ENCODE measurements at places on chromosomes 5 and 9.

- DNase-seq, result no peak
These were observed 372.8 kb downstream of the KIAA0825 start for GRCh38 chr5:94245608-94246007.

DNA sequence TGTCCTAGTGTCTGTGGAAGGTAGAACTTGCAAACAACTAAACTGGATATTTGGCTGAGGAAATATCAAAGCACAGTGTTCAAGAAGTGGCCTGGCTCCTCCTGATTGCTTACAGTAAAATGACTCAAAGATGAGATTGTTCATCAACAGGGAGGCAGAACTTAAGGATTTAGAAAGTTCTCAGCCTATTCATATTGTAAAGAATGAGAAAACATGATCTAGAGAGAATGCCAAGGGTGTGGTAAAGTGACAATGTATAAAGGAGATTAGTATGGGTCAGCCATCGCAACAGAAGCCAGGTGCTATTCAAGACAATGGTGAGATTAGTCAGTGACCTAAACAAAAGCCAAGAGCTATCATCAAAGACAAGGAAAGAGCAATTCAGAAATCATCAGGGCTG, 372.3 kb downstream of the SPOCK1 start:
- DNase-seq, result no peak

DNA sequence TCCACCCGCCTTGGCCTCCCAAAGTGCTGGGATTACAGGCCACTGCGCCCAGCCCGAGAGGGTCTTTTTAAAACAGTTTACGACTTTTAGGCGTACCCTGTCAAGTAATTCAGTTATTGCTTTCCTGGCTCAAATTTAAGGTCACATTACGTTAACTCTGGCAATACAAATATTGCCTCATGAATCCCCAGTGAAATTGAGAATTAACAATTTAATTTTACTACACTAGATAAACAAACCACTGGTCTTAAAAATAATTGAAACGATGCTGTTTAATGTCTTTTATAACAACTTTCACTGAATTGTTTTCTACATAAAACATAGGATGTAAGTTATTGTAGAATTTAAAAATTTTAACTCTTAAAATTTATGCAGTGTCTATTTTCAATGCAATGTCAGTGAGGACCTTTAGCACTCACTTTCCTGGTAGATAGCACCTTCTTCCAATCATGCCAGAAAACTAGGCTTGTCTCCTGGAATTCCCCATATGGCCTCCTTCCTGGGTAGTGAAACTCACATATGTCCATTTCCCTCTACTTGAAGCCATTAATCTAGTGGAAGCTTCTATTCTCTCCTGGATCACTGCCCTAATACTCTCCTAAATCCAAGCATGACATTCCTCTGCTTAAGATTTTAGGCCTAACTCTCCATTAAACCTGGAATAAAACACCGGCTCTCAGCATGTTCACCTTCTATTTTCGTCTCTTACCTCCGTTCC, 13.5 kb downstream of the BASP1 start:
- DNase-seq, result no peak

GRCh38 chr9:113296796-113297558, 6.2 kb downstream of the RNF183 start:
- DNase-seq, result no peak

DNA sequence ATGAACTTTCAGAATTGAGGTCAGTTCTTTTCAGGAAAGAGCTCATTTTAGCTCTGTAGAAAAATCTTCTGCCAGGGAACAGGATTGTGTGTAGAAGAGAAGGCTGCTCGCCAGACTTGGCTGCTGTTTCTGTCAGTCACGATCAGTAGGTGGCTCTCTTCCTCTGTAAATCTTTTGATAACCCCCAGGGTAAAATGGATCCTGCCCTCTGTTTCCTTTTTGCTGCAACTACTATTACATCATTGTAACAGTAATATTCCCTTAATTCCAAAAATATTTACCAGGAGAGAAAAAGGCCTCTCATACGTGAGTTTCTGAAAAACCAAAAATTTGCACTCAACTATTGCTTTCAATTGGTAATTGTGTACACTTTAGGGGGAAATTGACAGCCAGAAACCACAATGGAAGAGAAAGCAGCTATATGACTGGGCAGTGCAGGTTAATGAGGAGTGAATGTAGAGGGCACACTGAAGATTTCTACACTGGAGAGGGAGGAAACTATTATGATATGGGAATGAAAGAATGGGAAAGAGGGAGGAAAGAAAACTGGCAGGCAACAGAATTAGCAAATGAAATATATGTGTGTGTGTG, 12.3 kb downstream of the IFNA21 start:
- no peak for DNase-seq

- DNase-seq, result no peak
These were observed 355.4 kb upstream of the SLC24A2 start for GRCh38 chr9:20144197-20144596.

GRCh38 chr5:107969847-107970246, 299.1 kb upstream of the EFNA5 start:
- DNase-seq, result no peak

DNA sequence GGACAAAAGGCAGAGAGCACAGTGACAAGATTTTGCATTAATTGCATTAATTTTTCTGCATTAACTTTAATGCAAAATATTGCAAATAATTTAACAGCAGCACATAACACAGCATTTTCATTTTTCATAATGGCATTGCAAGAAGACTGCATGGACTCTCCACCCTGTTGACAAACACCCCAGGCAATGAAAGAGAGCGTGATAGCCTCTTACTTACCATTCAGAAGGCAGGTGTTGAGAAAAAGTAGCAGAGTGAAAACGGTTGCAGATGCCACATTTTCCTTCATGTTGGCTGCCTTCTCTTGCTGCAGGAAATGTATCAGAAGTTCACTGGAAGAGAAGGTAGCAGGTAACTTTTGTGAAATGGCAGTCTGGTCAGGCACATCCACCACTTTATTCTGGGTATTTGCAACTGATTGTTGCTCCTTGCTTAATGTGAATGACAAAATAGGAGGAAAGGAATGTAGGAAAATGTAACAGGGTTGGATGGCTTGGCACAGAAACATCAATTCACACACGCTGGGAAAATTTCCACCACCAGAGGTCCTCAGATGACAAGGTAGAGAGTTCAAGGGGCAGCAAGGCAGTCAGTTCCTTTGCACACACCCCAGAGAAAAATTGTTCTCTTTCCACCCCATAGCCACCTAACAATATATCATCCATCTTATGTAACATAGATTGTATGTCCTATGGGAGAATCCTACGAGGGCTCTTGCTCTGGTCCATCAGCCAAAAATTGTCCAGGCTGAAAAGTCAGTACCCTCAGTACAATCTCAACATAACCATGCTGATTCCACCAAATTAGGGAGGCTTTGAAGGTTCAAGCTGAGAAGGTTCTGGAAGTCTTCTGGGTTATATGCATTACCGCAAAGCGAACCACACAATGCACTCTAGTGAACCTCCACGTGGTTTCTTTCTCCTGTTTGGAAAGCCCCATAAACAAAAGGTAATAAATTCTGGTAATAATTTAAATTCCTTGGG, 41.9 kb upstream of the AGXT2 start:
- DNase-seq, result no peak

- DNase-seq, result no peak
These were observed 175.7 kb downstream of the FBN2 start for GRCh38 chr5:128362370-128362769.

DNA sequence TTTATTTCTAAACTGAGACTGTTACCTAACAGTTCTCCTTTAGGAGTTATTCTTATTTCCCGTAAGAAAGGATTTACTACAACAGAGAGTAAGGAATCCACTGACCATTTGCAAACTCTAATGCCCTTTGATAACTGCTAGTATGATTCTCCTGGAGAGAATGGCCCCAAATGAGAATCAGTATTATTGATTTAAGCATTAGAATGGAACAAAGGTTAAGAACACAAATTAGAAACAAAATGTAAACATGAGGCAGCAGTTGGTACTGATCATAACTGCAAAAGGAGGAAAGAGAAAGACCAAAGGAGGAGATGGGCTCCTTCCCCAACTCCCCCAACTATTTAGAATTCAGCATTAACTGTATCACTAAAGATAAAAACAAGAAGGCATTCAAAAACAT, 30.7 kb downstream of the PSIP1 start:
- DNase-seq, result no peak

GRCh38 chr5:142831009-142831383, 60.8 kb downstream of the ARHGAP26 start:
- DNase-seq, result no peak

GRCh38 chr9:2838371-2839000, 5.4 kb downstream of the PUM3 start:
- no peak for DNase-seq

DNA sequence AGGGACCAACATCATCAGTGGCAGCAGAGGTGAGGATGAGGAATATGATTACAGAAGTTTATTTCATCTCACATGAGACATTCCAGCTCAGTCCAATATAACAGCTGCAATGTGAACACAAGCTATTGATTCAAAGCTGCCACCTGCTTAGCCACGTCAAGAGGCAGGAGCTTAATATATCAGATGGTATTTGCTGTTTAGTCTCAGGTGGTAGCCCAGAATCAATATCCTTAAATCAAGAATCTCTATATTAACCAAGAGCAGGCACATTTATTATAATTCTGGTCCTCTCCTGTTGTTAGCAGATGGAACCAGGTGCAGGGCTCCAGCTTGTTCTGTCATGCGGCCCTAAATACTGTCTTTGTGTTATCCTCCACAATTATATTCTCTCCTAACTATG, 431.6 kb downstream of the ICE1 start:
- no peak for DNase-seq

- no peak for DNase-seq
These were observed 1.2 kb upstream of the DMRT1 start for GRCh38 chr9:840343-840742.

- no peak for DNase-seq
These were observed 31.9 kb upstream of the TBC1D2 start for GRCh38 chr9:98287384-98287783.

- DNase-seq, result no peak
These were observed 28.0 kb upstream of the MAP1B start for GRCh38 chr5:72079288-72079687.

- DNase-seq, result no peak
These were observed 218.4 kb downstream of the PCSK1 start for GRCh38 chr5:96214442-96215197.

DNA sequence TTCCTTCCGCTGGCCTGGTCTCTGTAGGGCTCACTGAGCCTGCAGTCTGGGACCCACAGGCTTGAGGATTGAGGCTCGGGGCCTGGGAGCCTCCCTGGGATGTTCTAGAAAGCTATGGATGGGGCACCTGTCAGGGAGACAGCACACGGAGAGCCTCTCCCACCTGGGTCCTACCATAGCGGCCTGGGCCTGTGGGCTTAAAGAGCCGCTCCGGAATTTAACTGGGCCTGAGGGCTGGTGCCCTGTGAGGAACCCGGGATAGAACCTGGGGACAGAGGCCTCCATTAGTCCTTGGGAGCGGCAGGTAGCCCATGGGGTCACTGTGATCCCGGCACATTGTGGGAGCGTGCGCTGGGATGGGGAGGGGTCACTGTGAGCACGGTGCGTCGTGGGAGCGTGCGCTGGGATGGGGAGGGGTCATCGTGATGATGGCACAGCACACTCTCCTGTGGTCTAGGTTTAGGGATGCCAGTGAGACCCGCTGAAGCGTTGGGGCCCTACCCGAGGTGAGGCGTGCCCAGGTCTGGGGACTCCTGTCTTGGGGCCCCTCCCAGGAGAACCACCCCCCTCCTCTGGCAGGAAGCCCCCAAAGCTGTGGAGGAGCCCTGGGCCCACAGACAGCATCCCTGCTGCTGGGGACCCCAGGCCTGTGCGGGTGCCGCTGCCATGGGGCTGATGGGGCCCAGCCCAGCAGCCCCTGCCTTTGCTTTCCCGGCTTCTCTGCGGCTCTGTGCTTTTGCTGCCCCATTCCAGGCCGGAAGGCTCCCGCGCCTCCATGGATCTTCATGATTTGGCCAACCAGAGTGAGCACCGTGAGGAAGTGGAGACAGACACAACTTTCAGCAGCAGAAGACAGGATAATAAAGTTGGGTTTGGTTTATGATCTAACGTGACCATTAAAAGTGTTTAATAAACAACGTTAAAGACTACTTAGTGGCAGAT, 3.4 kb upstream of the CEP72 start:
- DNase-seq, result no peak

DNA sequence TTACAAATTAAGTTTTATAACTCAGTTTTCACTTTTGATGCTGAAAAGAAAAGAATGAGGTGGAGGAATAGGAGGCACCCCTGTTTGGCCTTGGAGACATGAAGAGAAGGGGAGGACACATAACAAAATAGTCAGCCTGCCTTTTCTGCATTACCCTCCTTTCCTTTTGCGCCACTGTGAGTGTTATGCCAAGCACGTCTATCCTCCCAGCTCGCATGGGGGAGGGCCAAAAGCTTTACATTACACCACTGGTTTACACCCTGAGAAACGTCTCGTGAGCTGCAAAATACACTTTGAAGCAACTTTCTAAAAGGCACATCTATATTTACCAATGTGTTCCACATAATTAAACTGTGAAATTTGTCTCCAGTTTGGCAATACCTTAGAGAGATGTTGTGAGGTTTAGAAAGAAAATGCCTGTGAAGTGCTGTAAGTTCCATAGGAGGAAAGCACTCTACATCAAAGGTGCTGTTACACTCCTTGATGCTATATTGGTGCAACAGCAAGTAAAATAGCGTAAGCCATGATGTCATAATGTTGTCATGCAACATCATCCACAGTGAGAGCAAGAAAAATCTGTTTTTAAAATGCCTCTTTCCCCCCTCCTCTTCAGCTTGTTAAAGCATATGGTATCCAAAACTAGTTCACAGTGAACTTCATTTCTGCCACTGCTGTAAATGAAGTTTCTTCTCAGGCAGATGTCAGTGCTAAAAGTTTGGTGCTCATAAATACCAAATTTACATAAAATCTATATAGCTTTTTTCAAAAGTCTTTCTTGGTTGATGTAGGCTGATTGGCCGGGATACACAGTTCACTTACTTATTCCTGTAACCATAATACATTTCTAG, 50.3 kb downstream of the CETN3 start:
- no peak for DNase-seq

DNA sequence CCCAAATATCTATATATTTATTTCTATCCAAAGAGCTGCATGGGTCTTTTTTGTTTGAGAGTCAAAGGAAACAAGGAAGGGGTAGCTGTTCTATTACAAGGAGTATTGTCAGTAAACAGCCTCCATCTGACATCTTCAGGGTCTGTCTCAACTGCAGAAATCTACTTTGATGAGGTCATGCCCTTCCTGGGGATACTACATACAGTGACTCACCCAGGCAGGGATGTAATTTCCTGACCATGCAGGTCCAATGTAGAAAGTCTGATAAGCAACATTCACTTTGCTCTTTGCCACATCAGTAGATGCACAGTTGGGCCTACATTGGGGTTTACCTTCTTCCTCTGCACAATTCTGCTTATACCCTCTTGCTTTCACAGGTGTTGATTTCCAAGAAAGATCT, 165.5 kb downstream of the TLR4 start:
- DNase-seq, result no peak

- DNase-seq, result no peak
These were observed 16.5 kb downstream of the NR2F1 start for GRCh38 chr5:93599399-93600120.

Data from esophagus squamous epithelium (tissue), 5 donors.